ENCODE measurements at places on chromosomes 1 and 21.

DNA sequence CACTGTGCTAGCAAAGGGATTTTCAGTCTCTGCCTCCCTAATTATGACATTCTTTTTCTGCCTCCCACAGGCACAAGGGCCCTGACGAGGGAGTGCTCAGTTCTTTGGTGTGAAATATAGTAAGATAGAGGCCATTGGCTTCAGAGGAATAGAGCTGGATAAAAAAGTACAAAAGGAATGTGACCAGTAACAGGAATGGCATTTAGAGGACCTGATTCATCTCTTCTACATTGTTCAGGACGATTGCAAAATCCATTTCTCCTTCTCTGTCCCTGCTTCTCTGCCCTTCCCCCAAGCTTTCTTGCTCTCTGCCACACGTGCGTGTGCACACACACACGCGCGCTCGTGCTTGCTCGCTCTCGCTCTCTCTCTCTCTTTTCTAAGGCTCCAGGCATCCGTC, 668.2 kb downstream of the KIF26B start:
- DNase-seq: no peak

DNA sequence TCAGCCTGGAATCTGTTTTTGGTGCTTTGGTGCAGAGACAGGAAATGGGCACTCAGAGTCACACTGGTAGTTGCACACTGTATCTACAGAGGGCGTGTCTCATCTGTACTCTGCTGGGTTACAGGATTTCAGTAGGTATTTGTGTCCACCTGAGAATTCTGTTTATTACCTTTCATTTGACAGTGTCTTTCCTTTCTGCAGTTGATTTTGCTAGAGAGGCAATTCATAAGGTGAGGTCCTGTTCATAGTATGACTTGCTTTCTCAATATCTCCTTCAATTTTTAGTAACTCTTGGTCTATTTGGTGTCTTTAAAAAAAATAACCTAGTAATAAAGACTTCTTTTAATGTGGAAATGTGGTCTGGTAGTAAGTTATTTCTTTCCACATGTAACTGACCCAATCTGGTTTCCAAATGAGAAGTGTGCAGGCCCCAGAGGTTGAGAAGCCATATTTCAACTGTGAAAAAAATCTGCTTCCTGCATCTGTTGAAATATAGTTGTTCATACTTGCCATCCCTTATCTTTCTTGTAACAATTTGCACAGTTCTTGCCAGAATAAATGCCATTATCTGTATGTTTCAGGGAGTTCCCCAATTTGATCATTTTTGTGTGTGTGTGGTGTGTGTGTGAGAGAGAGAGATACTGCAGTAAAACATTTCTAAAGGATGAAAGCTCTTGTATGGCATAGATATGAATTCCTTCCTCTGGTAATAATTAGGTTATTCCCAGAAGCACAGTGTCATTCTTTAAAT, 78.4 kb upstream of the DNAJC6 start:
- DNase-seq: no peak

GRCh38 chr1:96521994-96522760, 199.4 kb upstream of the PTBP2 start:
- DNase-seq: no peak

DNA sequence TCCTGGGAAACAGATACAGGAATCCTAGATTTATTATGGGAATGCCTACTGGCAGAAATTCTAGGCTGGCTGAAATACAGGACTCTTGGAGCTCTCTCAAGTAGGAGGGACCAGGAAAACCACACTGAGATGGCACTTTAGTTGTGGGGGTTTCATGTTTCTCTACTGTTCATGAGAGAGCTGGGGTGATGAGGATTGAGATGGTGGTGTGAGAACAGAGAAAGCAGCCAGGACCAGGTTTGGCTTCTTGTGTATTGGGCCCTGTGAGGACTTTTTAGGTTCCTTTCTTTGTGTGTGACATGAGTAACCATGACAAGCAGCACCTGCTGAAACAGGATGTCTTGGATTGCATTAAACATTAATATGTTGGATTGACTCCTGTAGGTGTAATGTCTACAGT, 4.9 kb downstream of the ARID1A start:
- DNase-seq: no peak

GRCh38 chr1:18458133-18459092, 22.3 kb upstream of the KLHDC7A start:
- no peak for DNase-seq

DNA sequence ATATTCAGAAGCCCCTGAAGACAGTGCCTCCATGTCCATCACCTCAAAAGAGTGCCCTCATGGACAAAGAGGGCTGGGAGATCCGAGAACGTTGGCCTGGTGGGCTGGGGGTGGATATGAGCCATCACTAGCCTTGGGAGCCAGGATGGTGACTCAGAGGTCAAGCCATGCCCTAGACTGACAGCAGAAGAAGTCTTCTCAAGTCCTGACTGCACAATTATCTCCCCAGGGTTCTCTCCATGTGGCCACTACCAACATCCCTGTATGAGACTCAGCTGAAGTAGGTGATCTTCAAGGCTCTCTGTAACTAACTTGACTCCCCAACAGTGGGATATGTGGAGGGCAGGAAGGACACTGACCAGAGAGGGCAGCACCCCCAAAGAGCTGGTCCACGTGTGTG, 7.1 kb upstream of the USF1 start:
- DNase-seq: no peak
